ENCODE measurements at places on chromosomes 11 and 22.

DNA sequence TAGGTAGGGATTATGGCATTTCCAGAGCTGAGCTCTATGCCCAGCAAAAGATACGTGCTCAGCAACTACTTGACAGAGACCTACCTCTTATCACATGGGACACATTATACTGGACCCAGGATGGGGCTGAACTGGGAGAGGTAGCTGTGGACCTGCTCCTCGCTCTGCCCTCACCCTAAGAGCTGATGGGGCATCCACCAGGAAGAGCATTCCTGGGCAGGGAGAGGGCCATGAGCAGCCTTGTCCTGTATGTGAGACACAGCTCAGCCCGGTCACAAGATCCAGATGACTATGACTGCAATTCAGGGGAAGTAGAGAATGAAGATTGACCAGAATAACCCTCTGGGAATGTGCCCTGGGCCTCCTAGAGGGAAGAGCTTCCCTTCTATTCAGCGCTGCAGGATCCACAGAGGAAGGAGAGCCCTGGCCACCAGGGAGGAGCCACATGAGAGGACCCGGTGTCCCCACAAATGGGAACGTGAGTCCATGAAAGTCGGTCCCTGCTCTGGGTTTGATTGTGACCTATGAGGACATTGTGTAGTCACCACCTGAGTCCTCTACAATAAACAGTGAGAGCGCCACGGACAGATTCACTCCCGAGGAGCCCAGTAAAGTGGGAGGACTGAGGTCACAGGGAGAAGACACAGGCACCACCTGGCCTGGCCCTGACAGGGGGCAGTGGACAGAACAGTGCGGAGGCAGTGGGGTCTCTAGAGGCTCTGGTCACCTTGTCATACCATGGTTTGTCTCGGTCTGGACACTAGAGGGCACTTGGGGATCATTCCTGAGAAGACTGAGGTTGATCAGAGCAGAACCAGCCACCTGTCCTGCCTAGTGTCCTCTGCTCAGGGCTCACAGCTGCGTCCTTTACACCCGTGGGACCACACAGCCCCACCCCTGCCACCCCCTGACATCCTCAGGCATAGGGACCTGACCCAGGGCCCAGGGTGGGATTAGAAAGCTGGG is 99.5 kb downstream of the ZNF280B start:
- no peak for DNase-seq

- DNase-seq: peak; percentile 57
Observed at GRCh38 chr11:47467357-47467756, 18.4 kb upstream of the RAPSN start.

GRCh38 chr22:27134315-27134701 is 476.9 kb downstream of the MIAT start:
- DNase-seq: no peak

- DNase-seq: no peak
Observed at GRCh38 chr11:2821891-2822290, 63.7 kb downstream of the CDKN1C start.

- peak; percentile 87 for DNase-seq
Observed at GRCh38 chr22:46149512-46150033, 753 bp upstream of the PPARA start.

GRCh38 chr11:113249491-113249763 is 65.0 kb upstream of the TTC12 start:
- no peak for DNase-seq

- peak; percentile 89 for DNase-seq
Observed at GRCh38 chr11:27201454-27202302, 161.1 kb downstream of the BBOX1 start.

DNA sequence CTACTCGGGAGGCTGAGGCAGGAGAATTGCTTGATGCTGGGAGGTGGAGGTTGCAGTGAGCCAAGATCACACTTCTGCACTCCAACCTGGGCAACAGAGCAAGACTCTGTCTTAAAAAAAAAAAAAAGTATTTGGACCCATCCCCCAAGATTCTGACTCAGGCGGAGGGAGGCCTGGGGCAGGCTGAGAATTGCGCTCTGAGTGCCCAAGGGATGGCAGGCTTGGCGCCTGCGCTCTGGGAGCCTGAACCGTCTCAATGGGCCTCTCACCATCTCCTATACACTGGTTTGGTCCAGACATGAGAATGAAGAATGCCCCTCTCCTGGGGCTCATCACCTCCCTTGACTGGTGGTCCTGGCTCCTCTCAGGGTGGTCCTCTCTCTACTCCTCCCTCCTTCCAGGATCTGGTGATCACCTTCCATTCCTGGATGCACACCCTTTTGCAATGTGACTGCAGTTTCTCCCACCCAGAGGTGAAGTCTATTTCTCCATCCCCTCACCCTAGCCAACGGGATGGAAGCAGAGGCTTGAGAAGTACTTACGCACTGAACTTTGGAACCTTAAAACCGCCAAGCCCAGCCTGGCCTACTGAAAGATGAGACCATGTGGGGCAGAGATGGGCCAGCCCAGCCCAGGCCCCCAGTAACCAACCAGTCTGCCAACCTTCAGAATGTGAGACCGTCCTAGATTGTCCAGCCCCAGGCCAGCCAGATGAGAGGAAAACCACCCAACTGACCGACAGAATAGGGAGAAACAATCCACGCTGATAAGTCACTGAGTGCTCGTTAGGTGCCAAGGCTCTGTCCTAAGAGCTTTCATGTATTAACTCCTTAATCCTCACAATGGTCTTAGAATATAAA is 4.9 kb downstream of the POLR3H start:
- DNase-seq: no peak

DNA sequence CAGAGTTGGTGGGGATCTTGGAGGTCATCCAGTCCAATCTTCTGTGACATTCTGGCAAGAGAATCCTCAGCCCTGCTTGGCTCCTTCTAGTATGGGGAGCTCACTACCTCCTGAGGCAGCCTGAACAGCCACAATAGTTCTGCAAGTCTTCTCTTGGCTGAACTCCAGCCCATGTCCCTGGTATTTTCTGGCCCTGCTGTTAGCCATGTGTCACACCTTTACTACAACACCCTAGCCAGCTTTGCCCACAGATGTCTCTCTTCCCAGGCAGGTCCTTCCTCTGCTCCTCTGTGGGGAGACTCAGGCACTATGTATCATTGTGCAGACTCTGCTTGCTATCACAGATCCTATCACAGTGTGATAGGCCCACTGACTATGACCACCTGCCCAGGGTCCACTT is 297.7 kb downstream of the CTTN start:
- no peak for DNase-seq

- no peak for DNase-seq
Observed at GRCh38 chr11:76623171-76623883, 47.2 kb downstream of the LRRC32 start.

- DNase-seq: no peak
Observed at GRCh38 chr11:46469926-46470325, 78.3 kb upstream of the CHRM4 start.

DNA sequence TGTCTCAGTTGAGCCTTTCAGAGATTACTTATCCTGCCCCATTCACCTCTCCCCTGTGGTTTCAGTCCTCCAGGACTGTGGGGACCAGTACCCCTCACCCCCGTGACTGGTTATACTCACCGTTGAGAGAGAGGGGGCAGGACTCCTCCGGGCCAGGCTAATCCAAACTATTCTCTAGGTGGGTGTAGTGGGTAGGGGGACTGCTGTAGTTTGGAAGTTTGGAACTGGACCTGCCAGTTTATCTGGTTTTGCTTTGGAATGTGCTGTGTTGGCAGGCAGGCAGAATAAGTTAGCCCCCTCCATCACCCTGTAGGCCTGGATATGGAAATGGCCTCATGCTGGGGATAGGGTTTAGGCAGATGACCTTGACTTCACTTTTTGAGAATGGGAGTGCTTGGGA is 13.5 kb downstream of the TEAD1 start:
- no peak for DNase-seq

- no peak for DNase-seq
Observed at GRCh38 chr22:19795617-19796008, 35.0 kb downstream of the TBX1 start.

GRCh38 chr11:110447897-110448745 is 18.4 kb downstream of the FDX1 start:
- no peak for DNase-seq

DNA sequence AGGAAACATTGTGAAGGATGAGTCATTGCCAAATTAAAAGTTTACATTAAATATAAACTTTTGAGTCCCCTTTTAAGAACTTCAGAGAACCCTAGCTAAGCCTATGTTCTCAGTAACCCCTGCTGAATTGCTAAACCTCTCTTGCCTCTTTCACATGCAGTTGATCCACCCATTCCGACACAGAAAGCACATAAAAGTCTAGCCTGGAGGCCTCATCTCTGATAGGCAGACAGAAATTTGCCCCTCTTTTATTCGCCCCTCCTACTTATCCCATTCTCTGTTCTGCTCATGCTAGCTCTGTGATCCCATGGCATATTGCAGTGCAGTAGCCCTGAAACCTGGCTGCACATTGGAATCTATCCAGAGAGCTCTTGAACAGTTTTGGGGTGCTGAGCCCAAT is 58.2 kb upstream of the PDE3B start:
- no peak for DNase-seq

- no peak for DNase-seq
Observed at GRCh38 chr11:121649798-121650197, 197.0 kb upstream of the SORL1-AS1 start.

GRCh38 chr11:124036666-124037065 is 4.5 kb downstream of the OR10G7 start:
- no peak for DNase-seq

DNA sequence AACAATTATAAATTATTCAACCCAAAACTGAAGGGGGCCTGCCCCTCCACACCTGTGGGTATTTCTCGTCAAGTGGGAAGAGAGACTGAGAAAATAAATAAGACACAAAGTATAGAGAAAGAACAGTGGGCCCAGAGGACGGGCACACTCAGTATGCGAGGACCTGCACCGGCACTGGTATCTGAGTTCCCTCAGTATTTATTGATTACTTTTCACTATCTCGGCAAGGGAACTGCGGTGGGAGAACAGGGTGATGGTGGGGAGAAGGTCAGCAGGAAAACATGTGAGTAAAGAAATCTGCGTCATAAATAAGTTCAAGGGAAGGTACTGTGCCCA is 3.2 kb downstream of the C11orf54 start:
- no peak for DNase-seq

GRCh38 chr11:70456921-70457532 is 58.7 kb downstream of the CTTN start:
- DNase-seq: no peak

DNA sequence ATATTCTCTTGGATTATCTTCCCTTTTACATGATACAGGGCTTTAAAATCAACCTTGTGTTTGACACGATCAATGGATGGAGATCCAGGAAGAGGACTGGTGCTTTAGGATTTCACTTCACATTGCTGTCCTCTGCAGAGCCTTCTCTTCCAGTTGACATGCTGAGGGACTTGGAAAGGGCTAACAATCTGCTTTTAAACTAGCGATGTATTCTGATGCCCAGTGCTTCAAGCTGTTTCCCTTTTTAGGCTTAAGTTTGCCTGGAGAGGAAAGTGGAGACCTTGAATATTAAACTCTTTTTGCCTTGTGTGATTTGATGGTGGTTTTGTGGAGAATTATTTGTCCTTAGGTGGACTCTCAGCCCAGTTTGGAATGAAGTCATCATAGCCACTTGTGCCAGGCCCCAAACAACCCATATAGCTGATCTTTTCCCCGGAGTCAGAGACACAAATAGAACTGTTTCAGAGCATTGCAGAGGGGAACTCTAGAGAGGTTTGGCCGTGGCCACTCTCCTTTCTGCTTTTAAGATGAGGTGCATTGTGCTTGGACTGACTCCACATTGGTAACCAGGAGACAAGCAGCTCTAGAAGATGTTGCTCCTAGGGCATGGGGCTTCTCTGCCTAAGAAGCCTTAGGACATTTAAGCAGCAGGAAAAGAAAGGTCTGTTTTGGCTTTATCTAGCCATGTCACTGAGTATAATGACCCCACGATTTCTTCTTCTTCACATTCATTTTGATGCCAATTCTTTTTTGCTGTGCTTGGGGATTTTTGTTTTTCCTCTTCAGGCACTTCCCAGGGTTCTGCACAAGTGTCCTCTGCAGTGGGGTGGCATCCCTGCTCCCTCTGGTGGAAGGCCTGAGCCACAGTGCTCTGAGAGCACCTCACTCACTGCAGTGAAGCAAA is 152.8 kb downstream of the NCAM1 start:
- DNase-seq: peak; percentile 66

- DNase-seq: peak; percentile 47
Observed at GRCh38 chr22:50179937-50180726, 5.6 kb upstream of the TRABD start.

DNA sequence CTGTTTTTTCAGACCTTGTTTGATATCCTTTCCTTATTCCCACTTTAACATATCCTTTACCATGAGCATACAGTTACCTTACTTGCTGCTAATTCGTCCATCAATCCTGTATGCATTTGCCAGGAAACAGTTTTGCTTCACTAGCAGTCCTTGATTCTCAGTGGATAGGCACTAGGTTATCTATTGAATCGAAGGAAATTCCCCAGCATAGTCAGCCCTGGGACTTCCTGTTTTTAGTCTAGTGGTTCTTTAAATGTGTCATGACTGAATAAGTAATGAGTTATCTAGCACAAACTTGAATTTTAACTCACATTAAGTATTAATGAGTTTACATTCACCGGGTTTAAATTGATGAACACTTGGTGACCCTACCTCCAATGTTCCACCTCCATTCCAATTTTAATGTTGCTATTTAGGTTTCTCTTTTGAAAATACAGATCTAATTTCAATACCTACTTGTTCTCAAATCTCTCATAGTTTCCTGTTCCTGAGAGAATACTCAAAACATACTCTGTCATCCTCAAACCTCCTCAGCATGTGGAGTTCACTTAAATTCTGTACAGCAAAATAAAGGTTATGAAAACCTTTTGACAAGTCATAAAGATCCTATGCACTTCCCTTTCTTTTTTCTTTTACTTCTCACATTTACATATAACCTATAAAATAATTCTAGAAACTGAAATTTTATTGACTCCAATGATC is 1375.1 kb upstream of the TENM4 start:
- no peak for DNase-seq

DNA sequence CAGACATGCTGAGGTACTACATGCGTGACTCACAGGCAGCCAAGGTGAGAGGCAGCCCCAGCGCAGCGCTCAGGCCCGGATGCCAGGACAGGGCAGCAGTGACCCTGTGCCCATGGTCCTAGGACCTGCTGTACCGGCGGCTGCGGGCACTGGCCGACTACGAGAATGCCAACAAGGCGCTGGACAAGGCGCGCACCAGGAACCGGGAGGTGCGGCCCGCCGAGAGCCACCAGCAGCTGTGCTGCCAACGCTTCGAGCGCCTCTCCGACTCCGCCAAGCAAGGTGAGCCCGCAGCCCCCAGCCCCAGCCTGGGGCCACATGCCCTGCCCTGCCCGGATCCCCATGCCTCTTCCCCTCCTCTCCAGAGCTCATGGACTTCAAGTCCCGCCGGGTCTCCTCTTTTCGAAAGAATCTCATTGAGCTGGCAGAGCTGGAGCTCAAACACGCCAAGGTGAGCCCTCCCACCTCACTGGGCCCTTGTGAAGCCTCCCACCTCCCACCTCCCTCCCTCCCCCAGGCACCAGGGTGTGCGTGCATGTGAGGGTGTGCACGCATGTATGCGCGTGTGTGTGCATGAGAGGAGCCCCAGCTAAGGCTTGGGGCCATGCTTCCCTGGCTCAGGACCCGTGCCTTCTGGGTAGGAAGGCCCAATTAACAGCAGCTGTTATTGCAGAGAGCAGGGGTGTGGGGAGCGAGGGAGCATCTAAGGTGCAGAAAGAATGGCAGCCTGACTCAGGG is 5.3 kb downstream of the CFL1 start:
- no peak for DNase-seq
